ENCODE measurements at places on chromosomes 2 and 18.

DNA sequence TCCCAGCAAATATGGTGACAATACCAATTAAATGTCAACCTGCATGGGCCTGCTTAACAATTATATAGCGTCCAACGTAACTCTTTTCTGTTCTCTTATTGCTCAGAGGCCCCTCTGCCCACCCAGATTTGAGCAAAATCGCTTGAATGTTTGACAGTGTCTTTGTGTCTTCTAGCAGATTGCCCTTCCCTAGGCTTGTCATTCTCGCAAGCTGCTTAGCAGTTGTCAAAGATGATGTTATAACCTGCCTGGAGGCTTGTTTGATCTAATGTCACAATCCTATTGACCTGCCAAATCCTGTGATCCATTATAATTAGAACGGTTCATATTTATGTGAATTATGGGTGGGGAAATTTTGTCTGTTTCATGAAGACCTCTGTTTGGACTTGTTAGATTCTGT lies 108.8 kb downstream of the FARSB start:
- DNase-seq = no peak

GRCh38 chr2:31434911-31435310 lies 20.4 kb upstream of the XDH start:
- peak; percentile 44 for DNase-seq

DNA sequence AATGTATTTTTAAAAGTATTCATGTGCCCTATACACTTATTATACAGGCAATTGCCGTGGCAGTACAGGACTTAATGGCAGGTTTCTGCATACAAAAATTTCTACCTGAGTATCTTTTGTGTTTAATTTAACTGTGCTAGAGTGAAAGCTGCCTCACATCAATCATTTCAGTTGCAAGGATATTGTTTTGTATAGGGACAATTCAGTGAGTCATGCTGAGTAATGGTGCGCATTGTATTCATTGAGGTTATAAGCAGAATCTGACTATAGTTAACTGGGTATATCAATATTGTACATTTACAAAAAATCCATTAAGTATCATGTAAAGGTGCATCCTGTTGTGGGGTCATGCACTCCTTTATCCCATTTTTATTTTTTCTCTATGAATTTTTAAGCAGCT lies 121.5 kb downstream of the GCA start:
- DNase-seq = peak; percentile 26

- peak; percentile 75 for DNase-seq
These were observed 62.9 kb upstream of the SERPINE2 start for GRCh38 chr2:224101820-224102630.

DNA sequence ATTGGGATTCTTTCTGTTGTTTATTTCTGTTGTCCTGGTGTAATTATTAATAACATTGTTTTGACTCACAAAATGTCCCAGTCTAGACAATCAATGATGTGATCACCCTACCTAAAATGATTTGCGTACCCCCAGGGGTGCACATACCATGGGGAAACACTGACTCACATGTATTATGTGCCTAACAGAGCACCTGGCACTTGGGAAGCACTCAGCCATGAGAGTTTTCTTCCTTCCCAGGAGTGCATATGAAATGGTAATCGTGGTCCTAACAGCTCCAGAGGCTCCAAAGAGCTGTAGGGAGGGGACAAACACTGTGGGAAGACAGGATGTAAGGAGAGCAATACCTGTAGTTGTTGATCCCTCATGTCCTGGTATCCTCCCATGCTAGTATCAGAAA lies 187.8 kb upstream of the ERBB4 start:
- no peak for DNase-seq

DNA sequence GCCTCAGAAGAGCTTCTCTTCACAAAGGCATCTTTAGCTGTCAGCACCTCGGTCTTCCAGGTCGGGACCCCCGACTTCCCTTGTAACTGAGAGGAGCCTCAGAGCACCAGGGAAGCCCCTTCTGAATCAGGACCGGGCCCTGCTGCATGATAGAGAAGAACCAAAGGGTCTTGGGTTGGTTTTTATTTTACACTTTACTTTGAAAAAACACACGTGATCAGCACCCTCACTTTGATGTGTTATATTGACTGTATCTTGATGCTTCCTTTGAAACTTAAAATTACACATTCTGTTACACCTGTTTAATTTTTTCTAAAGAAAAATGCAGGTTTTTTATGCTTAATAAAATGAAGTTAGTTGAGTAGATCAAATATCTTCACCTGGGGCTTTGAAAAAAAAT lies 202.3 kb downstream of the FAM210A start:
- DNase-seq = no peak

DNA sequence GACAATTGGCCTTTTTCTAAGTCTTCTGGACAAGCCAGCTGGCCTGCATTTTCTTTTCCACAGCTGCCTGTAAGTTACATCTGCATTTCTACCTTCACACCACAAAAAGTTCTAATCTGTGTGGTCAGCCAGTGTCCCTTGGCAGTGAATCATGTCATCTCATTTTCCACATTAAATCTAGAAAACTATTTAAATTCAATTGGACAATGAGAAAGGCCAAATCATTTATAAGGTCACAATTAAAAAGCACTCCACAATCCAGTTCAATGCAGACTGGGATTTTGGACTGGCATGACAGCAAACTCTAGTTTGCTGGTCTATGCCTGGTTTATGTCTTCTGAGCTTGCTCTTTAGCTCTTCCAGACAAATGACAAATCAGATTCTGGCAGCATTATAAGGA lies 494.2 kb upstream of the SPHKAP start:
- no peak for DNase-seq

DNA sequence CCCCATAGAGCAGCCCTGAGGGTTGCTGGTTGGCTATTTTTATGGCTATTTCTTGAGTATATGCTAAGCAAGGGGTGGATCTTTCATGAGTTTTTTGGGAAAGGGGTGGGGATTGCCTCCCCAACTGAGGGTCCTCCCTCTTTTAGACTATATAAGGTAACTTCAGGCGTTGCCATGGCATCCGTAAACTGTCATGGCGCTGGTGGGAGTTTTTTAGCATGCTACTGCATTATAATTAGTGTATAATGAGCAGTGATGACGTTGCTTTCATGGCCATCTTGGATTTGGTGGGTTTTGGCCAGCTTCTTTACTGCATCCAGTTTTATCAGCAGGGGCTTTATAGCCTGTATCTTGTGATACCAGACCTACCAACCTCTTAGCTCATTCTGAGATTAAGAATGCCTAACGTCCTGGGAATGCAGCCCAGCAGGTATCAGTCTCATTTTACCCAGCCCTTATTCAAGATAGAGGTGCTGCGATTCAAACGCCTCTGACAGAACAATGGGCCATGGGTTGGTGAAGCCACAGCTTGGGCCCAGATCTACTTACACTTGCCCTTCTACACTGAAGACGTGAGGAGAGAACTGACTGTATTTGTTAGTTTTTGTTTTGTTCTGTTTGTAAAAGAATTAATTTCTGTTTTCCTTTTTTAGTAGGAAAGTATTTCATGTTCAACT lies 53.8 kb upstream of the TMEM163 start:
- no peak for DNase-seq

DNA sequence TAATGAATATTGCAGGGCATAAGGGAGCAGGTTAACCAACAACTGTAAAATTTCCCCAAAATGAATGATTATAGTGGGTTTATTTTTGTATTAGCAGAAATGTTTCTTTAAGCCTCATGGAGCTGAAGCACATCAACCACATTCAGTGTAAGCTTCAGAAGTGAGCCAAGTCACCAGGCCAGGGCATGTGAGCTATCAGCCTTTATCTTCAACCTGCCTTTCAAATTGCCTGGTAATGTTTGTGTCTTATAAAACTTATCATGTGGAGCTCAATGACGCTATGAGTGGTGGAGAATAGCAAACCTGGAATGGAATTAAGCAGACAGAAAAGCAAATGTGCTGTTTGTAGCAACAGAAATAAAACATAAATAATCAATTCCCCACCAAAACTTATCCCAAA lies 1068.4 kb downstream of the LRP1B start:
- DNase-seq = no peak
